HFFc6 (cell line): ENCODE measurements at places on chromosomes 7 and 10. TPM values are rescaled to one million over a fixed set of nuclear protein-coding genes. Genes with fewer than 3 reads are reported as not detected.

GRCh38 chr7:36092221-36092771 is 60.8 kb upstream of the EEPD1 start:
- DNase-seq: no peak

GRCh38 chr10:125557801-125558505 is 125.0 kb downstream of the TEX36 start:
- no peak for DNase-seq

The DRGX gene
- total RNA-seq: 0.15 to 0.35 TPM (median 0.30 TPM) in 3 replicates

The CPED1 gene
- 71.5 and 92.0 TPM in 2 replicates for total RNA-seq

DNA sequence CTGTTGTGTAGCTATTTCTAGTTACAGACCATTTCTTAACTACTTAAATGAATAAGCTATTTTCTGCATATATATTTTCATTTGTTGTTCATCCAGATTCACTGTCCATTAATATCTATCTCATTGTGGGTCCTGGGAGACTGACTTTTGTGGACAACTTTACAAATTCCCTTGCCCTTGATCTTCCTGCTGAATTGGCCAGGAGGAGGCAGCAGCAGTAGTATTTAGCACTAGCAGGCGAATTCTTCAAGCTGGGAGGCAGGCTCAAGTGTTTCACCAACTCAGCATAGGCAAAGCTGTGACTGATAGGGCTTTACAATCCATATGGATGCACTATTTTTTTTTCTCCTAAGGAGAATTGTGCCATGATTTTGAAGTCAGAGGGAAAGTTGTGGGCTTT is 461.0 kb upstream of the NRG3 start:
- DNase-seq: no peak

DNA sequence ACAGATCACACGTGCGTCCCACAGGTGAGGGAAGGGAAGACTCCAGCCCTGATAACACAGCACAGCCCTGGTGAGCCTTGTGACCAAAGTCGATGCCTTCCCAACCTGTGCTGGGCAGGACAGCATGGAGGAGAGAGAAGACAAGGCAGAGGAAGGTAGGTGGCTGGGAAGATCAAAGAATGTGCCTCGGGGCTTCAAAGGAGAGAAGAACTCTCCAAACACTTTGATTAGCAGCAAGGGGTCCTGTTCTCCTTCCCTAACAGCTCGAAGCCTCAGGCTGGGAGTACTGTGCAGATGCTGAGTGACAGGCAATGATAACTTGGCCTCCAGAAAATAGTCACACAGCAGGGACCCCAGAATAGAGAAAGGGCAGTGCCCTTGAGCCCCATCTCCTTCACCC is 288.5 kb downstream of the TCERG1L start:
- DNase-seq: no peak

The CLCN1 gene
- total RNA-seq: not detected in 3 replicates

The HTRA1 gene
- 53.1 to 62.7 TPM (median 55.0 TPM) in 3 replicates for total RNA-seq

DNA sequence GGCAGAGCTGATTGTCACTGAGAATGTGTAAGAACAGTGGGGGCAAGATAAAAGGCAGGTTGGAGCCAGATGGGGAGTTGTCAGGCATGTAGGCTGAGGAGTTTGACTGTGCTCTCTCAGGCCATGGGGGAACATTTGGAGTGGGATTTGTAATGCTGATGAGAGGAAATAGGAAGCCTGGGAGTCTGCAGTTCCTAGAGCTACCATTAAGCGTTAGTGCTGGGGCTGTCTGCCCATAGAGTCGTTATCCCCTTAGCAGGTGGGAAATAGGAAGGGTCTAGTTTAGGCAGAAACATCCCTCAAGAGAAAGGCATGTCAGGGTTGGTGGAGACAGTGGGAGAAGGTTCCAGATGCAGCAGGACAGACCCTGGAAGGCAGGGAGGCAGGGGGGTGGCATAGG is 75.5 kb downstream of the RPS24 start:
- DNase-seq: no peak

The PALD1 gene
- total RNA-seq: not detected in 2 replicates

DNA sequence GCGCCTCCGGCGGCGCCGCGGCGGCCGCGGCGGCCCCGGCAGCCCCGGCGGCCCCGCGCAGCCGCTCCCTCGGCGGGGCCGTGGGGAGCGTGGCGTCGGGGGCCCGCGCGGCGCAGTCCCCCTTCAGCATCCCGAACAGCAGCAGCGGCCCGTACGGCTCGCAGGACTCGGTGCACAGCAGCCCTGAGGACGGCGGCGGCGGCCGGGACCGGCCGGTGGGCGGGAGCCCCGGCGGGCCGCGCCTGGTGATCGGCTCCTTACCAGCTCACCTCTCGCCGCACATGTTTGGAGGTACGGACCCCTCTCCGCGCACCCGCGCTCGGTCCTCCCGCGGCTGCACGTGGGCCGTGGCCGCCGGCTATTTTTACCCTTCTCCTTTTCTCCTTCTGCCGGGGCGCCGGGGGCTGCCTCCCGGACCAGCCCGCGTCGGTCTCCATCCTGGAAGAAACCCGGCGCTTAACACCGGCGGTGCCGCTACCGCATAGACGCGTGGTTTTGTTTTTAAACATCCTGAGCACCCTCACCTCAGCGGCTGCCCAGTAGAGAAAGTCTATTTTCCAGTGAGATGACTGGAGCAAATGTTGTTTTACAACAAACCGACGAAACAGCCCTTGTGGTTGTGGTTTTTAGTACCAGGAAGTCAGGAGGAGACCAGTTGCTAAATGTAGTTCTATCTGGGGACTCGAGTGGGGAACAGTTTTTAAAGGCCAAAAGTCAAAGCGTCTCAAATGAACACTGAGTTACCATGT is 1.3 kb downstream of the ZNRF2 start:
- peak; percentile 57 for DNase-seq

DNA sequence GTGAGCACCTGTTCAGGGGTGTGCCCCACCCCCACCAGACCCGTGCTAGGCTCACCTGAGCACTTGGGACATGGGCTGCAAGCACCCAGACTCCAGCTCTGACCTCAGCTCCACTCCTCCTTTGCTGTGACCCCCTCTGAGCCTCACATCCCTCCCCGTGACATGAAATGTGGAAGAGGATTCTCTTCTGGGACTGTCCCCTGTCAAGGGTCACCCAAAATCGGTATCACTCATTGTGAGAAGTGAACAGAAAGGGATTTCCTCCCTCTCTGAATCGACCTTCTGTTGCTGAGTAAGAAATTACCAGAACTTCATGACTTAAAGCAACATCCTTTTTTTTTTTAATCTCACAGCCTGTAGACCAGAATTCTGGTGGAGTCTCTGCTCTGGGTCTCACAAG is 6.2 kb upstream of the CHST15 start:
- DNase-seq: no peak

The FAM24B gene
- total RNA-seq: 5.7 to 8.8 TPM (median 7.2 TPM) in 3 replicates
